ENCODE measurements at places on chromosomes 4 and X.

DNA sequence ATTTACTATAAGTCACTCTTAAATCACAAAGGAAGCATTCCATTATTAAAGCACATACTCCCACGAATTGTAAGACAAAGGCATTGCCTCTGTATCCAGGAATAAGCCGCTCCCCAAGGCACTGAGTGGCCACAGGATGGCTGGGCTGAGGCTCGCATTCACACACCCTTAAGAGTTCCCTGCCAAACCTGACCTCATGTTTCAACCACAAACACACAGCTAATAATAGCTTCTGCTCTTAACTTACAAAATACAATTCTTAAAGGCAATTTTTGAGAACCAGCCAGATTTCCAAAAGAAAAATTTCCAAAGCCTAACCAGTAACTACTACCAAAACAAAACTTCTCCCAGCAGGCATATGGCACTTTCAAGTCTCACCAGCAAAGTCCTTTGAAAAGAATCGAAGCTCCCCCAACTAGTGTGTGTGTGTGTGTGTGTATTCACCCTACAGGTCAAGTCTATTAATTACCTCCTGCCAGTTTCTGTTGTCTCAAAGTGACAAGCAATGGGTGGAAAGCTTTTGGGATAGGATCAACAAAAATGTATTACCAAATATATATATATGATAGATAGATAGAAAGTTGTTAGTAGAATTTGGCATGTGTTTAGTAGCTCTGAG lies 36.0 kb downstream of the ARHGAP6 start:
- DNase-seq = no peak

DNA sequence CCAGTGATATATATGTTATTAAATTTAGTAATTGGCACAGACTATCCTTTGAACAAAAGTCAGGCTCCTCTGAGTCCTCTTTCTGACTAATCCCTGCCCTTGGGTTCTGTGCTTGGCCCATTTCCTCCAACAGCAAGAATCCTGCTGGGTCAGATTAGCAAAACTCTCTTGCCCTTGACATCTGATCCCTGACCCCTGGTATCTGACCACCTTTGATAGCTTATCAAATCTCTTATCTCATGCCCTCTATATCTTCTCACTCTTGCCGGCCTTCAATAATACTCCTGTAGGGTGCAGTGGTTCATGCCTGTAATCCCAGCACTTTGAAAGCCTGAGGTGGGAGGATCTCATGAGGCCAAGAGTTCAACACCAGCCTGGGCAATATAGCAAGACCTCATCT lies 245.5 kb upstream of the FAM47A start:
- no peak for DNase-seq

- no peak for DNase-seq
These were observed 493.8 kb upstream of the ZFP42 start for GRCh38 chr4:187501731-187502130.

- no peak for DNase-seq
These were observed 2.3 kb downstream of the FGA start for GRCh38 chr4:154588198-154588597.

GRCh38 chr4:56468097-56468422 lies 643 bp downstream of the SRP72 start:
- DNase-seq = no peak

GRCh38 chr4:128512161-128512560 lies 224.5 kb upstream of the PGRMC2 start:
- peak; percentile 9 for DNase-seq

- no peak for DNase-seq
These were observed 82.1 kb downstream of the PPP3CA start for GRCh38 chr4:101264993-101265815.

DNA sequence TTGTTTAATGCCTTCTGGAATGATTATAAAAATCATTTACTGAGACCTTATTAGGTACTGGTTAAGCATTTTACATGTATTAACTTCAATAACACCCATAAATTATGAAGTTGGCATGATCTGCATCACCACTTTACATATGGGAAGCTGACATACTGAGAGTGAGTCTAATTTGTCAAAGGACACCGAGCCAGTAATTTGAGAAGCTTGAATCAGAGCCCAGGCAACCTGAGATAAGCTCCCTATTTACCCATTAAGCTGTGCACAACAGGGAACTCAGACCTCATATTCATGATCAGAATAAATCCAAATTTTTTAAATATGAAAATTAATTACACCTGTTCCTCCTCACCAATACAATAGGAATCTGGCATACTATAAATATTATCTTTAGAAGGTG lies 247.9 kb upstream of the EPHA5 start:
- DNase-seq = no peak

- DNase-seq = no peak
These were observed 18.6 kb downstream of the NUDT6 start for GRCh38 chr4:122903766-122904288.

GRCh38 chrX:111503485-111503993 lies 7.9 kb upstream of the SERTM2 start:
- peak; percentile 28 for DNase-seq

- DNase-seq = peak; percentile 59
These were observed 1700.6 kb upstream of the TENM3 start for GRCh38 chr4:180542445-180543100.

DNA sequence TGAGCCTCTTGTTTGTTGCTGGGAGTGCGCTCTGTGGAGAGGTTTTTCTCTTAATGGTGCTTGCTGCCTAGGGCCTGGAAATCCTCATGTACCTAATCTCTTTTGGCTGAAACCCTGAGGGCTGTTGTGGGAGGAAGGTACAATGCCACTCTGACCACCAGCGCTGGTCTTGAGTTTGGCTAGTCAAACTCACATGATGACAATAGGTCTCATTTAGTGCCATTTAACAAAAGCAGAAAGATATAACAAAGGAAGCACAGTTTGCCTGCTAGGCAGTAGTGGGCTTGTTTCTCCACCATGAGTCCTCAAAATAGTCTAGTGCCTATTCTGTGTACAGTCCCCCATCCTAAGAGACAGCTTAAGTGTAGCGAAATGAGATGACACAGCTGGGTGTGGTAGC lies 111.3 kb downstream of the TSPAN7 start:
- no peak for DNase-seq

DNA sequence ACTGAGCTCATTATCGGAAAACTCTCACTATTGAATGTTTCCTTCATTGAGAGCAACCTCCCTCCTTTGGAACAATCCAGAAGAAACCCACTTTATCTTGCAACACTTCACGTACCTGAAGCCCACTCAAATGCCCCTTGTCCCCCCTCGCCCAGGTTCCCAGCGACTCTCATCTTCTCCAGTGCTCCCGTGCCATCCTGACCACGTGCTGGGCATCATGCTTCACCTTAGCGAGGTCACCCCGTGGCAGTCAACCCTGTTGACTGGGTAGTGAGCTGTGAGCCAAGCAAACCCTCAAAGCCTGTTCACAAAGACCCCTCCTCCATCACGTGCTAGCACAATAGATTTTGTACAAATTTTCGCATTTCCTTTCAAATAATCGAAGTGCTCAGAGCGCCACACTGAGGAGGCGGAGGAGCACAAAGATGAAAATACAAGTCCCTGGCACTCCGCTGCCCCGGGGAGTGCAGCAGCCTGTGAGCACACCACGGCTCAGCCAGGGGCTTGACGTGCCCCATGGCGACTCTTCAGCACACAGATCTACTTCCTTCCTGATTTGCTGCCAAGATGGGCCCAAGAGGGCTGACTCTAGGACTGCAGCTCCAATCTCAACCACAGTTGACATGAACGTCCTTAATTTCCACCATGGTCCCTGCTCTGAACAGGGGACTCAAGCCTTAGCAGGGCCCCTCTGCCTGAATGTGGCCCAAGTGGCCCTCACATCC lies 15.6 kb downstream of the PDZD4 start:
- no peak for DNase-seq

DNA sequence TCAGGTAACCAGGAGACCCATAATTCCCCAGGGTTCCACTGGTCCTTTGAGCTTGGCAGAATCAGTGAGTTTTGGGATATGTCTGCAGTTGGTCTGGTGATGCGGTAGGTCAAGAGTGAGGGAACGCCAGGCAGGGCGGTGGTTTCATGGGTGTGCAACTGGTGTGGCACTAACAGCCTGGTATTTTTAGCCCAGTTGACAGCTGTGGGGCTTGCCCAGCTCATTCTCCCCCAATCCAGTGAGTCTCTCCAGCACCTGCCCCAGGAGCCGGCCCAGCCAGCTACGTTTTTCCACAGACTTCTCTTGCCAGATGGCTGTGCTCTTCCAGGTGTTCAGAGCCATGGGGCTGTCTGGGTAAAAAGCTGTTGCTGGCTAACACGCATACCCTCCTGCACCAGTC lies 1019.9 kb downstream of the CCSER1 start:
- no peak for DNase-seq

DNA sequence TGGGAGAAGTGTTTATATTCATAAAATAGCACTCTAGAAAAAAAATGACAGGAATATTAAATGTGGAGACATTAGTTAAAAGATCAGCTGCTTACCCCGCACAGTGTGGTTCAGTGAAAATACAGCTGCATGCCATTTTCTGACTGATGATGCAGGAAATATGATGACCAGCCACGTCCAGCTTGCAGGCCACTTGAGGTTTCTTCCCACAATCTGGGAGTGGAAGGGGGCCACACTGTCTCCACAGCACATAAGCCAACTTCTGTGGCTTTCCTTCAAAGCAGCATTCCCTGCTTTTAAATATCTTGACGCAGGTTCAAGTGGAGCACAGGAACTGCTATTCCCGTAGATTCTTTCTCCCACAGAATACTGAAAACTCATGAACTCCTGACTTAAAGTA lies 173.4 kb upstream of the GALNT7 start:
- DNase-seq = no peak

GRCh38 chr4:40923316-40924095 lies 173.8 kb downstream of the NSUN7 start:
- no peak for DNase-seq

DNA sequence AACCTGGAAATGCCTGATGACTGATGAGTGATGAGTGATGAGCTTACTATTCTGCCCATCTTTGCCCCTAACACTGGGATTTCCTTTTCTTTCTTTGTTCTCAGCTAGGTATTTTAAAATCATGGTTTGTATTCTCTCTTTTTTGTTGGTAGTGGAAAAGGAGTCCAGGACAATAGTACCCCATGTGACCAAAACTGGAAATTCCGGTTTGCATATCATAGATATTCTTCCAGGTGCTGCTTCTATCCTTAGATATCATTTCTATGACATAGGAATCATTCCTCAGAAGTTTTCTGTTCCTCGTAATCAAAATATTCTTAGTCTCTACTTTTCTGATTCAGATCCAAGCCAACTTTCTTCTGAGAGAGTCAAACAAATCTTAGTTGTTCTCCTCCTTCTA lies 320.5 kb upstream of the TET2 start:
- DNase-seq = no peak

GRCh38 chr4:124861761-124862160 lies 149.2 kb upstream of the ANKRD50 start:
- DNase-seq = no peak

DNA sequence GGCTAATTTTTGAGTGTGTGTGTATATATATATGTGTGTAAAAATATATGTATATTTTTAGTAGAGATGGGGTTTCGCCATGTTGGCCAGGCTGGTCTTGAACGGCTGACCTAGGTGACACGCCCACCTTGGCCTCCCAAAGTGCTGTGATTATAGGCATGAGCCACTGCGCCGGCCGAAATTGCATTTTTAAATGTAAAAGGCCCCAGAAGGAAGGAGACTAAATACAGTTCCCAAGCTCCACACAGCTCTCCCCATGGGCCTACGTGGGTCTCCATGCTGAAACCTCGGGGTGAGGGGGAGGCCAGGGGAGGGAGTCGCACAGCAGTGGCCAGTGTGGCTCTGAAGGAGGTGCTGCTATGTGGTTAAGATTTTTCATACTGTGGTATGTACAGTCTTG lies 12.8 kb upstream of the CDKN2AIP start:
- DNase-seq = no peak

- DNase-seq = no peak
These were observed 196.8 kb upstream of the ATP6AP2 start for GRCh38 chrX:40383969-40384368.

GRCh38 chr4:158229768-158230167 lies 19.5 kb downstream of the TMEM144 start:
- no peak for DNase-seq

DNA sequence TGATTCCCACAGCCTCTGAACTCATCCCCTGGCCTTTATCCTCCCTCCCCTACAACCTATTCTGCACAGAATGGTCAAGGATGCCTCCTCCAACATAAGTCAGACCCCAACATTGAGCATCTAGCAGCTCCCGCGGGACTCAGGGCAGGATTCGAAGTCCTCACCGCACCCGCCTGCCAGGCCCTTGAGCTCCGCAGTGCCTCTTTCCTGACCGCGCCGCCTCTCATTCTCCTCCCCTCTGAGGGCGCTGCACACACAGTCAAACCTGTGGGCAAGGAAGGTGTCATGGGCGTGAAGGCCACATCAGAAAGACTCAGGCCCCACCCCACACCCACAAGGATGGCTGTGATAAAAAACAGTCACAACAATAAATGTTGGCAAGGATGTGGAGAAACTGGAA lies 84.1 kb downstream of the CPZ start:
- DNase-seq = no peak

DNA sequence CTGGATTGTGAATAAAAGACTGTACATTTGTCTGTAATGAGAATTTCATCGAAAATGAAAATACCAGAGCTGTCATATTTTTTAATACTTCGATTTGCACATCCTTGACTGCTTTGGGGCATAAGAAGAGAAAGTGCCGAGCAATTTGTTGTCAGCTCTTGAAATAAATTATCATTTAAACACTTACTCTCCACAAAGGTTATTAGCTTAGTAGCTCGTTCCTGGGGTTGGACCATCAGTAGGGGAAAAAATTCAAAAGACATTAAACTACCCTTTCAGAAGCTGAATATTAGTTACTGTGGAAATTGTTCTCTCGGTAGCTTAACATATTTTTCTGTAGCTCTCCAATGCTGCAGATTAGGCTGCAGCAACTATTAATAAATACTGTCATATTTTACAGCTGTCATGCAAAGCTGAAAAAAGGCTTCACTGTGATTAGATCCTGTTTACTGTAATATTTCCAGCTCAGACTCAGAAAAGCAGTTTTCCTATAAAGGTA lies 76.9 kb downstream of the GRIA3 start:
- no peak for DNase-seq

GRCh38 chrX:133337250-133337649 lies 78.0 kb downstream of the GPC4 start:
- no peak for DNase-seq

GRCh38 chr4:140004922-140005627 lies 148.9 kb downstream of the MAML3 start:
- no peak for DNase-seq

DNA sequence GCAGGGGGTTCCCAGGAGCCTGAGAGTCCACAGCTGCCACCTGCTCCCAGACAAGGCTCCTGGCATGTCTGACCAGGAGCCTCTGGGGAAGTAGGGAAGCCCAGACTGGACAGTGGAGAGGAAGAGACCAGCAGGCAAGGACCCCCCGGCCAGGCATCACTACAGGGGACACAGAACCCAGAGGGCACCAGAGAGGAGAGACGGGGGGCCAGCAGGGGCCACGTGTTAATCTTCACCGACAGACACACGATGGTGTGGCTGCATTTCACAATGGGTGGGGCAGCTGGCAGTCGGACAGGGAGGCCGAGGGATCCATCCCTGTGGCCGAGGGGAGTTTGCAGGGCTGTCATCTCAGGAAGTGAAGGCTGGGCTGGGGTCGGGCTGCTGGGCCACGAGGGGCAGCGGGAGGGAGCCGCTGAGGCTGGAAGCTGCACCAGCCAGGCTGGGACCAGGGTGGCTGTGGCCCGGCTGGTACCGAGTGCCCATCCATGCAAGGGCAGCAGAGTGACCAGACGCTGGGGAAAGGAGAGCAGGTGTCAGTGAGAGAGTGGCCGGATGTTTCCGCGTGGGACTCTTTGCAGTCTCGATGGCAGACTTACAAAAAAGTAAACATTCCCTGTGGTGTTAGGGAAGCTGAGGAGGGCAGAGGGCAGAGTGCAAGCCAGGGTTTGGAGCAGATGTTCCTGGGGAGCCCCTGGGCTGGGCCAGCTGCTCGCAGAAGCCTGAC lies 4.7 kb downstream of the PDE6B start:
- peak; percentile 70 for DNase-seq
